Heart right ventricle (tissue), 16 donors: ENCODE measurements at places on chromosomes 1 and 21. TPM values are rescaled to one million over a fixed set of nuclear protein-coding genes. Genes with fewer than 3 reads are reported as not detected.

The OR2M4 gene
- not detected for polyA plus RNA-seq

The LCE1B gene
- not detected for polyA plus RNA-seq

The SPATA6 gene
- polyA plus RNA-seq = 4.2 TPM

The HUNK gene
- not detected for polyA plus RNA-seq

DNA sequence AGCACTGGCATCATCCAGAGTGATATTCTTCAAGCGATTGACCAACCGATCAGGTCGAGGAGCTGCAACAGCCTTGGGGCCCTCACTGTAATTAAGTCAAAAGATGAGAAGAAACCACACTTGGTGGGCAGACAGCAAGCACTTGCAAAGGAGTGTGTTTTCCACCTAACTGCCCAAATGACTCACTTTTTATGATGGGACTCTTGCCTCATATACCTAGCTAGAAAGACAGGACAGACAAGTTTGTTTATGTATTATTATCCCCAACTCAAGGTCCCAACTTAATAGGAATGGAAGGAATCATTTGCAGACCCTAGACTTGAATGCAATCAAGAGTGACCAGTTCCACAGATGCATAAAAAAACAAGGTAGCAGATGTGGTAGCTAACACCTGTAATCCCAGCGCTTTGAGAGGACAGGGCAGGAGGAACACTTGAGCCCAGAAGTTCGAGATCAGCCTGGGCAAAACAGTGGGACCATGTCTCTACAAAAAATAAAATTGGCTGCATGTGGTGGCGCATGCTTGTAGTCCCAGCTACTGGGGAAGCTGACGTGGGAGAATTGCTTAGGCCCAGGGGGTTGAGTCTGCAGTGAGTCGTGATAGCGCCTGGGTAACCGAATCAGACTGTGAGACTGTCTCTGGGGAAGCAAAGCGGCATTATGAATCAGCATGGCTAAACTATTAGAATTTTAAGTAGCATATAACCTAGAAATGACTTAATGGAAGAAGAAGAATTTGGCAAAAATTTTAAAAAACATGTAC, 2.3 kb upstream of the NRAS start:
- no peak for DNase-seq

GRCh38 chr21:31132574-31133242, 94.4 kb upstream of the KRTAP19-8 start:
- DNase-seq = no peak

GRCh38 chr1:12150456-12151200, 16.2 kb upstream of the TNFRSF1B start:
- DNase-seq = no peak

GRCh38 chr1:30900931-30901560, 7.5 kb downstream of the SDC3 start:
- no peak for DNase-seq

DNA sequence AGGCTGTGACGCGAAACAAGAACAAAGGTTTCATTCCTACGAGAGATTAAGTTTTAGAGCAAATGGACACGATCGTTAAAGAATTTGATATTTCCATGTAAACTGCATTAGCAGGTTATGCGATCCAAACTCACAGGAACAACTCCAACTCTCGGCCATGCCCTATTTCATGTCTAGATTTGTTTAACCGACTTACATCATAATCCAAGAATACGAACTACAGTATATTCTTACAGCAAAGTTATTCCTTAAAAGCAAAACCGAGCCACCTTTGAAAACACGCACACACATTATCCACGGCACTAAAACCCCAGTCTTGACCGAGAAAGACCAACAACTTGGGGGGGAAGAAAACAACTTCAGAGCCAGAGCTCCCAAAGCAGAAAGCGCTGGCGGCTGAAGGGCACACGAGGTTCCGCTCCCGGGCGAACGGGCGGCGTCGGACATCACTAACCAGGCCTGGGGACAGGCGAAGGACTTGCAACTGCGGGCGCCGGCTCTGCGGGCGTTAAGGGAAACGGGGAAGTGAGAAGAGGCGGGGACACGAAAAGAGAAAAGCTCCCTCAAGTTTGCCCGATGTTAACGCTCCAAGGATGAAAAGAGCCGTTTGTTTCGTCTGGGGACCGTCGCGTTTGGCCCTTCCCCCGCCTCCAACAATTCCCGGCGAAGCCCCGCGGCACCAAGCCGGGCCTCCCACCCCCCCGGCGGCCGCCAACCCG, 690 bp downstream of the B3GALNT2 start:
- DNase-seq = peak; percentile 68

- no peak for DNase-seq
These were observed 112.2 kb downstream of the DYRK1A start for GRCh38 chr21:37478794-37479193.

- DNase-seq = no peak
These were observed 609 bp downstream of the RWDD2B start for GRCh38 chr21:29018540-29018939.

GRCh38 chr1:17569200-17570139, 30.0 kb downstream of the ARHGEF10L start:
- peak; percentile 89 for DNase-seq

- no peak for DNase-seq
These were observed 18.4 kb upstream of the CASQ1 start for GRCh38 chr1:160171980-160172379.

DNA sequence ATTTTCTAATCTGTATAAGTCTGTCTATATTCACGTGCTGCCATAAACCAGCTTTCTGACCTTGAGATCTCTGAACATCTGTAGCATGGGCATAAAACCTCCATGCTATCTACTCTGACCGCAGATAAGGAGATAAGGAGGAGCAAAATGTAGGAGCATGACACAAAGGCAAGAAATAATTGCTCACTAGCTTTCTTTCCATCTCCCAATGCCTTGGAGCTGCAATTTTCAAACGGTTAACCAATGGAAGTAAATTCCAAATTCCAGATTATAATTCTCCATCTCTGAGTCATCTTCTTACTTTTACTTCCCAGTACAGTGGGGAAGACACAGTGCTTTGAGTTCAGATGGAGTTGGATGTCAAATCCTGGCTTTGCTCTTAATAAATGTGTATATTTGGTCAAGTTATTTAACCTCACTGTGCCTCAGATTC, 41.6 kb downstream of the CD58 start:
- DNase-seq = no peak

DNA sequence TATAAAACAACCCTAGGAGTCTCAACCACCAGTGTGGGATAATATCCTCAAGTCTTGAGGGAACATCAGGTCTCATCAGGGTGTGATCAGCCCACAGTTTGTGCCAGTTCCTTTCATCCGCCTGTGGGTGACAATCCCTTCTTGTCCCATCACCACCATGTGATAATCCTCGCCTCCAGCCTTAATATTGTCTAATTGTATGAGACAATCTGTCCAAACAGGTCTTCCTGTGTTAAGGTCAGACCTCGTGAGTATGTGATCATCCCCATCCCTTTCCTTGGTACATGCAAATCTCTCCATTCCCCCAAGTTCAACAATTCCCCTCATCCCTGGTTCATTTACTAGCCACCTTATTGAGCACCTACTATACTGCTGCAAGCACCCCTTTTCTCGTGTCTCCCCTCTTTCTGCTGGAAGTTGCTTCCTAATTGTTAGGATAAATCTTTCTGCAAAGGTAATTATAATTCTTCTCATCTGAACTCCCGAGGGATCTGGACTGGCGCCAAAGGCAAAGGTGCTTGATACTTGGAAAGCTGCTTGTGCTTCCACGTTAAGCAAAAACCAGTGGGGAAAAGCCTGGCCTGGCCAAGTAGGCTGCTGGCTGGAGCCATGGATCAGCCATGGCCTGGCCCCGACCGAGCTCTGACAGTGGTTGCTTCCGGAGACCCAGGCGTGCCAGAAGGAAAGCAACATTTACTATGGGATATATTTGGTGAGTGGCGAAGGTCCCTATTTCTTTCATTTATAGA, 92.5 kb downstream of the RNF220 start:
- DNase-seq = no peak

DNA sequence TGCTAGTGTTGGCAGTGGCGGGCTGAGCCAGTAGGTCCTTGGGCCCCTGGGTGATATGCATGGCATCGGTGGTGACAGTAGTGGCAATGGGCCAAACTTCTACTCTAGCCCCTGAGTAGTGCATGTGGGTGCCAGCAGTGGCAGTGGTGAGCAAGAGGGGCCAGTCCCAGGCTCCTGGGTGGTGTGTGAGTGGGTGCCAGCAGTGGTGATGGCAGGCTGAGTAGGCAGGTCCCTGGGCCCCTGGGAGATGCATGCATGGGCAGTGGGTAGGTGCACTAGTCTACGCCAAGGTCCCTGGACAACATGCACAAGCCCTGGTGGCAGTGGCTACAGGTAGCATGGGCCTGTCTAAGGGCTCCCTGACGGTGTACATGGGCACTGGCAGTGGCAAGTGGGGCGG, 24.6 kb upstream of the TTC22 start:
- no peak for DNase-seq

DNA sequence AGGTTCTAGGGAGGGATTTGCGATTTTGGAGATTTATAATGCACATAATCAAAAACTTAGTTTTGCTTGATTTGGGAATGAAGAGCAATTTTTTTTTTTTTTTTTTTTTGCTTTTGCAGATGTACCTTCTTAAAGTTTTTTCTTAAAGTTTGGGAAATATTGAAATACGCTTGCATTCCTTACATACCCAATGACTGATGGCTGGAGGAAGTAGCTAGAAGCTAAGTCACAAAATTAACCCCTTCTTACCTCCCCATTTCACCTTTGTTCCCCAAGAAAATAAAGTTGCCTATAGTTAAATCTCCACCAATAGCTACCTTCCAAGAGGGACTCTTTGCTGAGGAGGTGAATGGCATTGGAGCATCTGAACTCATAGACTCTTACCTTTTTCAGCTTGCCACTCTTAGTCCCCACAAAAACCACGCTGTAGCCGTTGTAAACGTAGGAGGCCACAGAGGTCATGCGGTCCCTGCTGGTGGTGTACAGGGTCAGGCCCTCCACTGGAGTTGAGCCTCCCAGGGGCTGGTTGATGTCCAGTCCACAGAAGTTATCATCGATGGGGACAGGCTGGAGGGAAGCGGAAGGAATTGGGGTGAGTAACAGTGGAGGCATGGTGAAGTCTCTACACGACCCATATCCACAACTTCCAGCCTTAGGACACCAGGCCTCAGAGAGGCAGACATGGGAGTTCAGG, 34.1 kb downstream of the PLXNA2 start:
- DNase-seq = no peak

DNA sequence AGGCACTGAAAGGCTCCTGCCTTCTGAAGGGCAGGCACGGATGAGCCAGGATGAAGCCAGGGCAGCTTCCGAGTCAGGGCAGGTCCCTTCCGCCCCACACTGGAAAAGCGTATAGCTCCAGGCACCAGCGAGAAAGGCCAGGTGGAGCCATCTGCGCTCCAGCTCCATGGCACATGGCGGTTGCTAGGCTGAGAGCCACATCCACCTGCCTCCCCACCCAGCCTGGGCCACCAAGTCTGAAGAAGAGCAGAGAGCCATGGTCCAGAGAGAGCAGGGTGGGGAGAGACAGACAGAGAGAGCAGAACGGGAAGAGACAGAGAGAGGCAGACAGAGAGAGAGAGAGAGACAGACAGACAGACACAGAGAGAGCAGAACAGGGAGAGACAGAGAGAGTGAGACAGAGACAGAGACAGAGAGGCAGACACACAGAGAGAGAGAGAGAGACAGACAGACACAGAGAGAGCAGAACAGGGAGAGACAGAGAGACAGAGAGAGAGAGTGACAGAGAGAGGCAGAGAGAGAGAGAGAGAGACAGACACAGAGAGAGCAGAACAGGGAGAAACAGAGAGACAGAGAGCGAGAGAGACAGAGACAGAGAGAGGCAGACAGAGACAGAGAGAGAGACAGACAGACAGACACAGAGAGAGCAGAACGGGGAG, 5.2 kb downstream of the FNDC10 start:
- DNase-seq = no peak

GRCh38 chr1:159849626-159850366, 12.7 kb downstream of the VSIG8 start:
- DNase-seq = no peak
